Right lung (tissue), 10 donors: ENCODE measurements at places on chromosomes 12 and 14.

DNA sequence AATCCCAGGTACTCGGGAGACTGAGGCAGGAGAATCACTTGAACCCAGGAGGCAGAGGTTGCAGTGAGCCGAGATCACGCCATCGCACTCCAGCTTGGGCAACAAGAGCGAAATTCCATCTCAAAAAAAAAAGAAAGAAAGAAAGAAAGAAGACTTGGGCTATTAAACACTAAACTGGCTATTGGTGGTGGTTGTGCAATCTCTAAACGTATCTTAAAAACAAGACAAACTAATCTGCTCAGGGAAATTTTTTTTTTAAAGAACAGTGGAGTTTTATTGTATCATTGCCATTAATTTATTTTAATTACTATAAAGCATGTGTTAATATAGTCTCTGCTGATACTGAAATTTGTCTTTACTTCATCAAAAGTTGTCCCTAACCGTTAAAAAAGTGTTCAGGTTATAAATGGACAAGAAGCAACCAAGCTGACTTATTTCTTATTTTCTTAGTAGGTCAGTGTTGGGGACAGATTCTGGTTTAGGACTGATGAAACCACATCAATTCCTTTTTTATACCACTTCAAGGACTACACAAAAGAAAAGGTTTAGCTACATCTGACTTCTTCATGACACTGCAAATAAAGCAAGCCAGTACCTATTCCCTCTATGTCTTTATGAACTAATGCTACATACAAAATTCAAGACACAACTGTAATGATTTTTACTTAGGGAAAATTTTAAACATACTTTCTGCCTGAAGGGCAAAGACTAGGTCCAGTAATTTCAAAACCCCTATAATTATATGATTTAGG is 68.7 kb upstream of the KRAS start:
- no peak for DNase-seq

- DNase-seq: no peak
These were observed 12.4 kb downstream of the PAPLN start for GRCh38 chr14:73249564-73250316.

- DNase-seq: no peak
These were observed 35.7 kb upstream of the HIF1A start for GRCh38 chr14:61659582-61659981.

DNA sequence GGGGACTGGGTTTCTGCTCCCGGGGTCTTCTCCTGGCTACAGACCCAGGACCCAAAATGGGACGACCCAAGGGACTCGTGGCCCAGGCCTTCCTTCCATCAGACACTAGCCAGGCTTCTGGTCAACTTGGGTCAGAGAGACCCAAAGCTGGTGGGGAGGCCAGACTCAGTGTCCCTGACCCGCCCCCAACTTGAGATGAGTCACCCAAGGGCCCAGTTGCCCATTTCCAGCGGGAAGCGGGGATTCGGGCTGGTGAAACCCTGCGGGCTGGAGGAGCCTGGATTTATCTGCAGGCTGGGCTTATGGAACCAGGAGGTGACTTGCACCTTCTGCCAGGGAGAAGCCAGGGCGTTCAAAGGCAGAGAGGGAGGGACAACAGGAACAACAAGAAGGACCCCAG is 81.5 kb downstream of the RFLNA start:
- DNase-seq: no peak

DNA sequence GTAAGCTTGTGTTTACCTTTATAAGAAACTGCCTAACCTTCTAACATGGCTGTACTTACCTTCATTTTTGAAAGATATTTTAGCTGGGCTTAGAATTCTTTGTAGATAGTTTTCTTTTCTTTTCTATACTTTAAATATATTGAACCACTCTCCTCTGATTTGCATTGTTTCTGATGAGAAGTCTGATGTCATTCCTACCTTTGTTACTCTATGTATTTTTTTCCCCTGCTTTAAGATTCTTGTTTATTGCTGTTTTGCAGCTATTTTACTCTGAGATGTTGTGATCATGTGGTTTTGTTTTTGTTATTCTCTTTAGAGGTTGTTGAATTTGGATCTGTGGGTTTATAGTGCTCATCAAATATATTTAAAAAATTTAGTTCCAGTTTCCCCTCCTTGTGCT is 31.8 kb downstream of the CNOT2 start:
- no peak for DNase-seq

DNA sequence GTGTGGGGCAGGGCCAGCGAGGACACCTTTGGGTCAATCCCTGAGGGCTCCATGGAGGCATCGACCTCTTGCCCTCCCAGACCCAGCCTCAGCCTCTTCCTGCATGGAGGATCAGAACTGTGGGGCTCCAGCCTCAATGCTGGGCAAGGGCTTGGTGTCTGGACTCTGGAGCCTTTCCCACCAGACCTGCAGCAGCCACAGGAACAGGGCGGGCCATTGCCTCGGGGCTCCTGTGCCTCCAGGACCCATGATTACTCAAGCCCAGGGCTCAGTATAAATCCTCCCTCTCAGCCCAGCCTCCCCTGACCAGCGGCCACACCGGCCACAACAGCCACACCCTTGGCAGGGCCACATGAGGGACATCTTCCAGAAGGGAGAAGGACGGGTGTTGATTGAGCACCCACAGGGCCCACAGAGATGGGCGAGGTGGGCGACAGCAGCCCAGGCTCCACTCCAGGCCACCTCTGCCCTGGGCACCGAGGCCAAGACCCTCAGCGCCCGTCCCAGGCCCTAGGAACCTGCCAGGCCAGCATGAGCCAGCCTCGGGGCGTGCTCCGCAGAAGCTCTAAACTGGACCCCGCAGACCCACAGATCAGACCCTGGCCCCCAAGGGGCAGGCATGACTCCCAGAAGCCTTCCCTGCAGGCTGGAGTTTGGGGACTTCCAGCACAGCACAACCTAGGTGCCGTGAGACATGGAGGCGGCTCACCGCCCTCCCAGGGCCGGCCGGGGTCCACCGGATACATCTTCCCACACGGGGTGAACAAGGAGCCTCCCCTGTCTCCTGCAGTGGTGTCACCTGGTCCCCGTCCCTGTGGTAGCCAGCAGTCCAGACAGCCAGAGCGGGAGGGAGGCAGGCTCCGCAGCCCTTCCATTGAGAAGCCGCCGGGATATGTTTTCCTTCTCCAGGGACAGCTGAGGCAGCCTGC is 25.1 kb downstream of the NCOR2 start:
- DNase-seq: no peak

GRCh38 chr14:22887260-22887989 is 4.4 kb downstream of the REM2 start:
- peak; percentile 70 for DNase-seq

GRCh38 chr14:51014625-51015024 is 70.3 kb upstream of the PYGL start:
- DNase-seq: no peak

DNA sequence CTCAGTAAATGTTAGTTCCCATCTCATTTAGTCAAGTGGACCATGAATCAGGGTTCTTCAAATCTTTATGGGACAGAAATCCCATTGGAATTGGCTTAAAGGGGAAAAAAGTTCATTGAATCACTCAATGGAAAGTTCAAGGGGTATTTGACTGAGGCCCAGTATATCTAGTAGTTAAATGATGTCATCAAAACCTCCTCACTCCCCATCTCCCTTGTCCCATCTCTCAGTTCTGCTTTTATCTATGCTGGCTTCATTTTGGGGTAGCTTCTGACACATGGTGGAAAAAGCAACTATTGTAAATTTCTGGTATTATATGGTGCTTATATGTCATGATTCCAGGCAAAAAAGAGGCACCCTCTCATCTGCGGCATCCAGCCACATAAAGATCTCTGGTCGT is 51.9 kb downstream of the DAAM1 start:
- no peak for DNase-seq

DNA sequence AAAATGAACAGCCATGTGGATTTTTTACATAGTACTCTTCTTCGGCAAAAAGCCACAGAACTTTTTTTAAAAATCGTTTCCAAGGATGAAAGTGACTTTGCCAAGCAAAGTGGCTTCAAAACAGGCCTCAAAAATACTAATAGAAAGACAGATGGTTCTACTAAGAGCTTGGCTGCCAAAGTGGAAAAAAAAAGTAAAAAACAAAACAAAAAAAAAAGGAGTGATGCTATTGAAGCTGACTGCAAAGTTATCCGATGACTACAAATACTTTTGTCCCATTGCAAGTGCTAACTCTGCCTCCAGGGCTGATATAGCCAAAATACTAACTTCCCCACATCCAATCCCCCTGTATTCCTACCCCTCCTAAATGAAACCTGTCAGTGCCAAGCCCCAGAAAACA is 277.6 kb downstream of the SOX5 start:
- DNase-seq: no peak

- DNase-seq: no peak
These were observed 58.5 kb downstream of the SLC4A8 start for GRCh38 chr12:51482929-51483697.

- no peak for DNase-seq
These were observed 291.9 kb upstream of the RTL1 start for GRCh38 chr14:101195309-101195901.

DNA sequence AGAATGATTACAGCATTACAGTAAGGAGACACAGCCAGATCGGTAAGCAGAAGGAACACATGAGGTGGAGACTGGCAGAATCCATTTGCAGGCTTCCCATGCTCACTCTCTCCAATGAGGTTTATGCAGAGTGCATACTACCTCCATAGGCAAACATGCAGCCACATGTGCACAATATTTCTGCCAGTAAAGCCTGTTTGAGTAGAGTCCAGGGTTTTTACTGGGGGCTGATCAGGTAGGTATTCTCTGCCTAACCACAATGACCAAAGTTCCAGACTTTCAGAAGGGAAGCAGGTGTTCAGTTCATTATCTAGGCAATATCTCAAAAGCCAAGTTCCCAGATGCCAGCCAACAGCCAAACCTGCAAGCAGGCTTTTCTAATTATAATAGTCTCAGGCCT is 31.1 kb downstream of the INTS13 start:
- no peak for DNase-seq

- no peak for DNase-seq
These were observed 15.9 kb downstream of the FBRSL1 start for GRCh38 chr12:132505852-132506219.

GRCh38 chr14:52936437-52936836 is 14.4 kb downstream of the FERMT2 start:
- no peak for DNase-seq

DNA sequence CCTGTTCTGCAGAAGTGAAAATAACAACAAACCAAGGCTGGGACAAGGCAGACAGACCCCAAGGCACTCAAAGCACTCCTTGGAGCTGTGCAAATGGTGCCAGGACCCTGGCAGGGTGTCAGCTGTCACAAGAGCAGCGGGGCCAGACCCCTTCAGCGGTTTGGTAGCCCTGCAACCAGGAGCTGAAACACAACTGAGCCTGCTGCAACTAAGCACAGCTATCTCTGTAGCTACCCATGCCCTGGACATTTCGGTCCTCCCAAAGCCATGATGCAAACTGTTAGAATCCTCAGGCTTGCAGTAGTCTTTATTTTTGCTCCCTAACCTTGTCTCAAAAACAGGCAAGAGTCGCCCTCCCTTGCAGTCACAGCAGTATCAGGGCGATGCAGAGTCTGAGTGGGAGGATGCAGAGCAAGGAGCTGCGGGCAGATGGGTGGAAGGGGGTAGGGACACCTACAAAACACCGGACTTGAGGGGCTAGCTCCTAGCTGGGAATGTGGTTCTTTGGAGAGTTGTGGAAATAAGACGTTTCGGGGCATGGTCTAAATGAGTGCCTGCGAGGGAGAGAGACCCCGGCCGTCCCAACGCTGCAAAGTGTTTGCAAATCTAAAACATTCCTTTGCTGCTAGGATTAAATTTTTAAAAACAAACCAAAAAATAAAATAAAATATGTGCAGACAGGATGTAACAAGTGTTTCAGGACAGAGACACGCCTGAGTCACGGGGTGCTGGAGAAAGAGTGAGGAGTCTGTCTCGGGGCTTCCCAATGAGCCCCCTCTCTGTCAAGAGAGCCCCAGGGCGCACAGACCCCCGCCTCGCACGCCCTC is 1.0 kb downstream of the NUAK1 start:
- DNase-seq: no peak

DNA sequence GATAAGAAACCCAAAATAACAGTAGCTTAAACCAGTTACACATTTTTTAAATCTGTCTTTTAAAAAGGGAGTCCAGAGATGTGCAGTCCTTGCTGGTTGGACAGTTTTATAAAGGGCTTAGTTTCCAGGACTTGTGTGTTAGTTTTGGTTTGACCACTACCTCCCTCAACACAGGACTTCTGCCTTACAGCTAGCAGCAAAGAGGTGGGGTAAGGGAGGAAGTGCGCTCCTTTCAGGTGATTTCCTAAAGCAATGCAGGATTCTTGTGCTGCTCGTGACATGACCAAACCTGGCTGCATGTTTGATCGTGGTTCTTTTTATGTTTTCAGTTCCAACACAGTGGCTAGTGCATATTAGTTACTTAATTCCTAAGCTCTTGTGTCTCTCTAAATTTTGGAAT is 266.2 kb downstream of the TMTC2 start:
- DNase-seq: no peak

GRCh38 chr12:115303723-115304309 is 619.8 kb upstream of the TBX3 start:
- DNase-seq: no peak

- no peak for DNase-seq
These were observed 28.0 kb downstream of the CEP290 start for GRCh38 chr12:88113871-88114270.

GRCh38 chr12:1747609-1748008 is 56.7 kb downstream of the ADIPOR2 start:
- no peak for DNase-seq

DNA sequence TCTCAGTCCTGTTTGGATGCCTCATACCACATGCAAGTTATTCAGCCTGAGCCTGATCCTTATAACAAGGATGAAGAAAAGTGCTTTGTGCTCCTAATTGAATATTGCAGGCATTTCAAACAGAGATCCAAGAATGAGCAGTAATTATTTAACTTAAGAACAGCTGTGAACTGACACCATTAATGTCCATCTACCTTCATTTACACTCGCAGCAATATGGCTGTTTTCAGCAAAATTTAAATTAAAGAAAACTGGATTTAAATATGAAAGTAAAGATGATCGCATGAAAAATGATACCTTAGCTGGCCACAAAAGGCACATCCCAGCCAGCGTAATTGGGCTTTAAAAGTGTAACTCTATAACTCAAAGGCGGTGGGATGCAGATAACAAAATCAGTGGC is 466.3 kb downstream of the GALC start:
- no peak for DNase-seq

DNA sequence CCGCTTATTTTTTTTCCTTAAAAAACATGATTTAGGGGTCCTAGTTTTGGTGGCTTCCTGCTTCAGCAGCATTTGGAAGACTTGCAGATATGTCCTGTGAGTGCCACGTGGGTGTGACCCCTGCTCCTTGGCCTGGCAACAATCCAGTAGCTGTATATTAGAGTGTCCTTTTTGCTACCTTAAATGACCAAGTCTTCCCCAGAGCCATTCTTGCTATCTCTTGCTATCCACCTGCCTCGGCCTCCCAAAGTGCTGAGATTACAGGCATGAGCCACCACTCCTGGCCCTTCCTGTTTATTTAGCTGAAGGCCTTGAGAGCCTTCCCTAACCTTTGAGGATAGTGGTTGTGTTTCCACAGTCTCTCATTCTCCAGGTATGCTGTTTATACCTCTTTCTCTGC is 17.0 kb downstream of the TPCN1 start:
- no peak for DNase-seq

- DNase-seq: no peak
These were observed 16.4 kb upstream of the RNASE4 start for GRCh38 chr14:20667957-20668356.

- DNase-seq: no peak
These were observed 26.1 kb upstream of the CPNE8 start for GRCh38 chr12:38931461-38931860.
